ENCODE measurements at places on chromosomes 13 and 19.

GRCh38 chr19:46132508-46133100, 8.1 kb upstream of the IGFL3 start:
- no peak for DNase-seq

DNA sequence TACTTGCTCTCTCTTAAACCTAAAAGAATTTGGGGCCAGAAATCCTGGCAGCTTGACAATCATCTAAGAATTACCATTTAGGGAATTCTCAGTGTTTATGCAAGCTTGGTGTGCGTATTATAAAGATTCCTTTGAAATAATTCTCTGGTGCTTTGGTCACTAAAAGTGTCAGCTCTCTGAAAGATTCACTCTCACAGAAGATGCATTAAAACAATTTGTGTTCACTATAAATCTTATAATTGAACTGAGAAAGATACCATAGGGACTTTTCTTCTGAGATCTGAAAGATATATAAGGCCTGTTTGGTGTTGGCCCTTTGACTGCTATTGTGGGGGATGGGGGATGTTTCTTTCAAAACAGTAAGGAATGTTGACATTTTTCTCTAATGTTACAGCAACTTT, 27.3 kb downstream of the EPSTI1 start:
- no peak for DNase-seq

DNA sequence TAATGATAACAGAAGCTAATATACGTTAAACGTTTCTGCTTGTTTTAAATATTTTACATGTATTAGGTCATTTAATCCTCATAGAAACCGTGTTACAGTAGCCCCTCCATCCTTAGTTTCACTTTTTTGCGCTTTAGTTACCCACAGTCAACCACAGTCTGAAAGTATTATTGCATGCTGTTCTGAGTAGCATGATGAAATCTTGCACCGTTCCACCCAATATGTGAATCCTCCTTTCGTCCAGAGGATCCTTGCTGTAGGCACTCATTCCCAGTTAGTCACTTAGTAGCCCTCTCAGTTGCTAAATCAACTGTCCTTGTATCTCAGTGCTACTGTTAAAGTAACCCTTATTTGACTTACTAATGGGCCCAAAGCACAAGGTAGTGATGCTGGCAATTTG, 257.8 kb downstream of the ENOX1 start:
- no peak for DNase-seq

DNA sequence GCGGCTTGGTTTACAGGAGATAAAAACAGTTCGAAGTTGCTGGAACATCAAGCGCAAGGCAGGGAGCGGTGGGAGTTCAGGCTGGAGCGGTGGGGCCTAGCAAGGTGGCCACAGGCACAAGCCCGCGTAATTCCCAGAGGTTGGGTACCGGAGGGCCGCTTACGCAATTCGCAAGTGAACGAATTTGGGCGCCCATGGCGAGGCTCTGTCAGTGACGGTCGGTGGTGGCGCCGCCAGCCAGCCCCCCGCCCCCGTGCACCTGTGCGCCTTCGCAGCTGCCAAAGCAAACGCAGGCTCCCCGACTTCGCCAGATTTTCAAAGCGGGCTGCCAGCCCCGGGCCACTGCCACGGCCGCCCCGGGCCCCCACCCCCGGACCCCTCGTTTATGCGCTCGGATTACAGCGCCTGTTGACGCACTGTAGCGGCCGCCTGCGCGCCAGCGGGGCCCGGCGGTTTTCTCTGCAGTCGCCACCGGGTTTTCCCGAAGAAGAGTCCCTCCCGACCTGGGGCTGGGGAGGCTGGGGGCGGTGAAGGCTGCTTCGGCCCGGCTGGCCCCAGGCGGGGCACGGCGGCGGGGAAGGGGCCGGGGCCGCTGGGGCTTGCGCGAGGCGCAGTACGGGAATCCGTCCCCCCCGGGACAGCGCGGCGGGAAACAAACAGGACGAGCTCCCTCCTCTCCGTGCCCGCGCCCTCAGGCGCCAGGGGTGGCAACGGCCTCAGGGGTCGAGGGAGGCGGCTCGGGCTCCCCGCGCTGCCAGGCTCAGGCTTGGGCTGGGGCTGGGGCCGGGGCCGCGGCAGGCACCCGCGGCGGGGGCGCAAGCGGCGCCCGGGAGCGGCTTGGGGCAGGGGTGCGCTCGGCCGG, 709 bp downstream of the N4BP2L1 start:
- no peak for DNase-seq

GRCh38 chr13:93406136-93406535, 179.5 kb downstream of the GPC6 start:
- no peak for DNase-seq

Data from NT2/D1 (cell line).